ENCODE measurements at places on chromosomes 2 and 18.

GRCh38 chr2:85737481-85737880 is 16.3 kb upstream of the ATOH8 start:
- no peak for ATAC-seq

- no peak for ATAC-seq
Measured at GRCh38 chr2:28045676-28046351, 155.3 kb downstream of the BABAM2 start.

- ATAC-seq = no peak
Measured at GRCh38 chr2:226818930-226819329, 16.9 kb upstream of the RHBDD1 start.

DNA sequence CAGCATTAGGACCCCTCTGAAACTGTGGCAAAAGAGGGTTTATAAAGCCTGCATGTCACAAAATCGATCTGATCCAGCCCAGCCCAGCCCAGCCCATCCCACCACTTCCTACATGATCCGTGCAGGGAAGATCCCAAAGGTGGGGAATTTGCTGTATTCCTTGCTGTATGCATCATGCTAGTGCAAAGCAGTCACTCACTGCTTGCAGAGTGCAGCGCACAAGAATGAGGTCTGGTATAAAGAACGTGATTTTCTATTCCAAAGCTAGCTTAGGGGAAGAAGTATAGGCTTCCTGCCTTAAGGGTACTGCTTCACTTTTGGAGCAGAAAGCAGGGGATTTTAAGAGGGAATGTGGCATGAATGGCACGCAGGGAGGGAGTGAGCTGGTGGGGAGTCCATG is 18.9 kb upstream of the SERPINB11 start:
- ATAC-seq = no peak

- no peak for ATAC-seq
Measured at GRCh38 chr2:209511637-209512036, 87.8 kb downstream of the MAP2 start.

DNA sequence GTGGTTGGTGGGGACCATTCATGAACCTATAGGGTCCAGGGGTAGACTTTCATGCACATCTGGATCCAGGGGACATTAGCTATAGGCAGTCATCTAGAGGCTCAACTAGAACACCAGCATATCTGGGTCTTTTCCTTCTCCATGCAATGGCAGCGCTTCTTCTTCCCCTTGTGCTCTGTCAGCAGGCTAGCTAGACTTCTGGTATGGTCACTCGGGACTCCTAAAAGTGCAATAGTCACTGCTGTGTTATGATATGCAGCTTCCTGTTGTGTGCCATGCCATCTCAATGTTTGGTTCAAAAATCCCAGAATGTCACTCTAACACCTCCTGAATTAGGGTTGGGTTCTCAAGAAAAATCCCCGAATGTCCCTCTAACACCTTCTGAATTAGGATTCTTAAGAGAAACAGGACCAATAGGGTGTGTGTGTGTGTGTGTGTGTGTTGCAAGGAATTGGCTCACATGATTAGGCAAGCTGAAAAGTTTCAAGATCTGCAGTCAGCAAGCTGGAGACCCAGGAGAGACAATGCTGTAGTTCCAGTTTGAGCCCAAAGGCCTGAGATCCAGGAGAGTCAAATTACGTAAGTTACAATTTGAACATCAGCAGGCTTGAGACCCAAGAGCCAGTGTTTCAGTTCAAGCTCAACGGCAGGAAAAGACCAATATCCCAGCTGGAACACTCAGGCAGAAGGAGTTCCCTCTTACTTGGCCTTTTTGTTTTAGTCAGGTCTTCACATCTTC is 97.1 kb upstream of the LTBP1 start:
- ATAC-seq = no peak

- no peak for ATAC-seq
Measured at GRCh38 chr2:84486441-84487115, 27.5 kb upstream of the SUCLG1 start.

DNA sequence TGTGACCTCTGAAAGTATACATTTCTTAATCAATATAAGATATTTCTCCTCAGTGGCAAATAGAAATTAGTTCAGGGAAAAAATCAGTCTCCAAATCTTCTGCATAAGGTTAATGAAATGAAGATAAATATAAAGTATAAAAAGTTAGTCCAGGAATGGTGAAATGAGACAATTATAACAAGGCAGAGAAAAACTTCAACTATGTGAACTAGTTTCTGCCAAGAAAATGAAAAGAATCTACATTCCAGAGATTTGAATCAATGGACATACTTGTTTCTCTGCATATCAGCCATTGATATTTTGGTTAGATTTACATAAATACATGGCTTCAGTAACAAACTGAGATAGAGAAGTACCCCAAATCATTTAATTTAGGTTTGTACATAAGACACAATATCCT is 249.0 kb downstream of the EXOC6B start:
- no peak for ATAC-seq

GRCh38 chr2:73995810-73996209 is 11.1 kb downstream of the TET3 start:
- ATAC-seq = no peak

- no peak for ATAC-seq
Measured at GRCh38 chr2:26633351-26633945, 7.7 kb downstream of the CIB4 start.
